ENCODE measurements at places on chromosomes 16 and 17.

DNA sequence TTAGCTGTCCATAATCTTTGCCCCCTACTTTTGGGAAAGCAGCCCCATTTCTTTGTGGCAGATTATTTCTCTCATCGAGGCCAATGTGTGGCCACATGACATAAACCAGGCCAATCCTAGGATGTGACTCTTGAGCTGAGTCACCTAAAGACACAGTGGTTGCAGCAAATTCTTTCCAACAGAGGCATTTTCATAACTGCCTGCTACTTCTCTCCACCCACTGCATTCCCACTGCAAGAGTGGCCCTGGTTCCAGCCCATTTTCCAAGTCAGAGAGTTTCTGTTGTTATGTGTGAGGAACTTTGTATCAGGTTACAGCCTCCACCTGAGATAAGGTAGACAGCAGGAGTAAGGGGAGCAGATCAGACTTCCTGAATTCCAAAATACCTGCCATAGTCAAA is 195.2 kb downstream of the RGS9 start:
- DNase-seq: no peak

GRCh38 chr16:81259916-81260315 is 21.4 kb downstream of the BCO1 start:
- DNase-seq: no peak

- DNase-seq: no peak
Measured at GRCh38 chr16:630249-630814, 453 bp upstream of the WFIKKN1 start.

GRCh38 chr17:28953444-28954118 is 2.3 kb upstream of the PHF12 start:
- no peak for DNase-seq

GRCh38 chr17:30524847-30525246 is 47.6 kb downstream of the GOSR1 start:
- DNase-seq: no peak

GRCh38 chr17:71084219-71084618 is 914.9 kb downstream of the KCNJ2 start:
- peak; percentile 30 for DNase-seq

- DNase-seq: no peak
Measured at GRCh38 chr16:87076331-87076949, 240.8 kb downstream of the C16orf95 start.

GRCh38 chr17:72575542-72576233 is 454.9 kb downstream of the SOX9 start:
- no peak for DNase-seq

GRCh38 chr17:4591529-4591928 is 7.2 kb downstream of the SMTNL2 start:
- no peak for DNase-seq

GRCh38 chr17:73625006-73625405 is 19.2 kb downstream of the SDK2 start:
- DNase-seq: no peak

DNA sequence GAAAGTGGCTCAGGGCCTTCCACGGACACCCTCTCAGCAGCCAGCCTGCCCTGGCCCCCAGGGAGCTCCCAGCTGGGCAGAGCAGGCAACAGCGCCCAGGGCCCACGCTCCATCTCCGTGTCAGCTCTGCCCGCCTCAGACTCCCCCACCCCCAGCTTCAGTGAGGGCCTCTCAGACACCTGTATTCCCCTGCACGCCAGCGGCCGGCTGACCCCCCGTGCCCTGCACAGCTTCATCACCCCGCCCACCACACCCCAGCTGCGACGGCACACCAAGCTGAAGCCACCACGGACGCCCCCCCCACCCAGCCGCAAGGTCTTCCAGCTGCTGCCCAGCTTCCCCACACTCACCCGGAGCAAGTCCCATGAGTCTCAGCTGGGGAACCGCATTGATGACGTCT is 48.3 kb upstream of the LGALS9 start:
- no peak for DNase-seq

DNA sequence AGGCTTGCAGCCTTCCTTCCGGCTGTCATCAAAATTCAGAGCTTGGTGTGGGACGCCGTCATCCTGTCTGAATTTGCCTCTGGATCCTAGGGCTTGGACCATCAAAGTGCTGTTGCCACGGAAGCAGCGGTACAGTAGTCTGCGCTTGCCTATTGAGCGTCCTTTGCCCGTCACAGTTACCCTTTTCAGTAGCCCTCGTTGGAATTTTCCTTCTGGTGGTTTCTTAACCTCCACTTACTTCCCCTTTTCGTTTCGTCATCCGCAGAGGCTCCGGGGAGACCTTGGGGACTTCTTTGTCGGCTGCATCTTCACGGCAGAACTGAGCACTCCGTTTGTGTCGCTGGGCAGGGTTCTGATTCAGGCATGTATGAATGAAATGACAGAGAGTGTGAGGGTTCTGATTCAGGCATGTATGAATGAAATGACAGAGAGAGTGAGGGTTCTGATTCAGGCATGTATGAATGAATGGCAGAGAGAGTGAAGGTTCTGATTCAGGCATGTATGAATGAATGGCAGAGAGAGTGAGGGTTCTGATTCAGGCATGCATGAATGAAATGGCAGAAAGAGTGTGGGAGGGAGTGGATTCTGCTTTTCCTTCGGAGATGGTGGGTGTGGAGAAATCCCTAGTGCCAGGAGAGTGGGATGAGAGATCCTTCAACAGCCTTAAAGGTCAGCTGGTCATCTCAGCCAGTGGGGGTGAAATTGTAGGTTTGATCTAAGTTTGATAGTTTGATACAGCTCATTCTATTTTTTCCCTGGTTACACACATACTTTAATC is 8.0 kb downstream of the TLCD3A start:
- DNase-seq: no peak

- DNase-seq: no peak
Measured at GRCh38 chr17:60165971-60166370, 16.2 kb downstream of the CA4 start.

- DNase-seq: peak; percentile 26
Measured at GRCh38 chr17:19319771-19320505, 42.6 kb downstream of the B9D1 start.

DNA sequence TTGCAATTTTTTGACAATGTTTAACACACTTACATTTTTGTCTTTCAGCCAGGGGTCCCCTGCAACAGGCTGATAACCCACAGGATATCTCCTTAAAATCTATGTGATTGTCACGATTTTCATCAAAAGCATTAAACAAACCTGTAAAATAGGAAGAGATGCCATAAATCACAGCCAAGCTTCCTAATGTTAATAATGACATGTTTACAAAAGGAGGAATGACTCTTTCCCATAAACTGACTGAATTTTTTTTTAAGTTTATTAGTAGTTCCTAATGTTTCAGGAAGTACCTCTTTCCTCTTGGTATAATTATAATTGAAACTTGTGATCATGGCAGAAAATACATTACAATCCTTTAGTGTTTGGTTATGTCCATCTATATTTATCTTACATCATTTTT is 119.6 kb downstream of the CA4 start:
- DNase-seq: no peak

- DNase-seq: no peak
Measured at GRCh38 chr17:68850749-68851510, 104.3 kb downstream of the ABCA8 start.

DNA sequence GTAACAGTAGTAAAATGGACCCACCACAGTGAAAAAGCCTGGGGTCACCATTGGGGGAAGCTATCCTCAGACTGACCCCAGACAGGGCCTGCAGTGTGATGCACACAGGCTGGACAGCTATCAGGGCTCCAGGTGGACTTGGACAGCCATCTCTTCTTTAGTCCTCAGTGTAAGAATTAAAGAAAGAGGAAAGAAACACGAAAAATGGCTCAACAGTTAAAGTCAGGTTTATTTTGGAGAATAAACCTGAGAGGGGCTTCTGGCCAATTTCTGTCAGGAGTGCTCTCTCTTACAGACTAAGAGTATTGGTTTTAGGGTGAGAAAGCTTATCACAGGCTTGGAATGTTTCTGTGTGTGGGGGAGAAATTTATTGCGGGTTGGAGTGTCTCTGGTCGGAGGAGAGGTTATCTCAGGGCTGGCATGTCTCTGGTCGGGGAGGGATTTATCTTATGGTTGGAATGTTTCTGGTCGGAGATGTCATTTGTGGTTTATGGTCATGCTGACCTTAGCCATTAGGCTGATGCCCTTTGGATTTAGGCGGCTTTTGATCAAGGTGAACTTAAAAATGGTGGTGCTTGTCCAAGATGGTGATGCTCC is 10.8 kb upstream of the B4GALNT2 start:
- no peak for DNase-seq

DNA sequence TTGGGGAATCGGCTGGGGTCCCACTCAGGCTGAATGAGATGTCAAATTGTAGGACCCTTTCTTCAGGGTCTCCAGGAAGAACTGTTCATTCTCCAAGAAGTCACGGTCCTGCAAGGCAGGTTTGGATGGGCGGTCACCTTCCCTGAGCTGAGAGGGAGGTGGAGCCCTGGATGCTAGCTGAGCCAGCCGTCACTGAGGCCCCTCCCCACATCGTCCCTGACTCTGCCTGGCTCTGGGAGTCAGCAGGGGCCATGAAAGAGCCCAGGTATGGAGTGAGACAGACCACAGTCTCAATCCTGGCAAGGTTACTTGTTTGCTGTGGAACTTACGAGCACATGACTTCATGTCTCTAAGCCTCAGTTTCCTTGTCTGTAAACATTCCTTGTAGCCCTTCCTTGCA is 6.0 kb upstream of the MRPL38 start:
- no peak for DNase-seq

DNA sequence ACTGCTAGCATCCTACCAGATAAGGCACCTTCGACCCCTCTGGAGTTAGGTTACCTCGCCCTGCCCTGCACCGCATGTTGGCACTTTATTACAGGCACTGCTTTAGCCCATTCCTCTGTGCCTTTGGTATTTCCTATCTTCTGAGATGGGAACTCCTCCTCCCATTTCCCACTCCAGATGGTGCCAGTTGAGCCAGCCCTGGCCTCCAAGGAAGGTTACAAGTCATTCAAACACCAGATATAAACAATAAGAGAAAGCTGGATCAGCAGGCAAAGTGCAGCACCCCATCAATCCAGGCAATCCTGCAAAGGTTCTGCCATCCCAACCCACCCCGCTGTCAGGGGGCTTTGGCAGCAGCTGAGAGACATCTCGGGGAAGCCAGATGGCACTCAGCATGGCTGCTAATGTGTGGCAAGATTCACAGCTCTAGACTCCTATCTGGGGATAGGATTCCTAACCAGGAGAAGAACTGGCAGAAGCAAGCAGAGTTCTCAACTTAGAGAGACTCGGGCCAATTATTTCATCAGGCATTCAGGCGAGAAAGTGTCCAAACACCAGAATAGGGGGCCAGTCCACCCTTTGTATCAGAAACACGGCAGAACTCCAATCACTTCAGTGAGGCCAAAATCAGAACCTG is 113.0 kb downstream of the COPRS start:
- no peak for DNase-seq

DNA sequence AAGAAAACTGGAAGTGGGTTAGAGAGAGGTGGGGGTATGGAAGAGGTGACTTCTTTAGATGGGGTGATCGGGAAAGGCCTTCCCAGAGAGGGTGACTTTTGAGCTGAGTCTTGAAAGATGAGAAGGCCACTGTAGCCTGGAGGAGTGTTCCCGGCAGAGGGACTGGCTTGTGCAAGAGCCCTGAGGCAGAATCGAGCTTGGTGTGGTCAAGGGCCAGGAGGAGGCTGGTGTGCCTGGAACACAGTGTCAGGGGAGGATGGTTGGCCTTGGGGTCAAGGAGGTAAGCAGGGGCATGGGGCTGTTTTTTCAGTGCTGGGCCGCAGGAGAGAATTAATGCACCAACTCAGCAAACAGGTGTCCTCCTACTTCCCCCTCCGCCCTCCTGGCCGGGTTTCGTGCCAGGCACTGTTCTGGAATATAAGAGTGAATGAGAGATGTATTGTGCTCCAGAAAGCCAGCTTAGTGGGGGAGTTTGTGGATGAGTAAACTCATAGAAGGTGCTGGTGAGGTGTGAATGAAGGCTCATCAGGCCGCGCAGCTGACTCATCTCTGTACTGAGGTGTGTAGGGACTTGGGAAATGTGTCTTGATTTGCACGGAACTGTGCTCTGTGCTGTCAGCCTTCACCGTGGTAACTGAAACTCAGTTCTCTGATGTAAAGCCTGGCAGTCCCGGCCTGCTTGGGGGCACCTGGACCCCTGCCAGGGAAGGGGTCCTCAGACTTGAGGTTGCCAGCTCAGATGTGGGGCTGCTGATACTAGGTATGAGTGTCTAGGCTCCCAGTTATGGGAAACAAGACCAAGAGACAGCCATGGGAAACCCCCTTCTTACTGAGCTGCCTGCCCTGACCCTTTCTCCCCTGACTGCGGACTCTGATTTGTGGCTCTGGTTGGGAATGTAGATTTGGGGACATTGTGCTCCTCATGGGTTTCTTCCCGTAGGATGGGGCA is 15.3 kb downstream of the KSR1 start:
- DNase-seq: no peak

- DNase-seq: no peak
Measured at GRCh38 chr16:87692176-87692575, 73.6 kb downstream of the KLHDC4 start.

DNA sequence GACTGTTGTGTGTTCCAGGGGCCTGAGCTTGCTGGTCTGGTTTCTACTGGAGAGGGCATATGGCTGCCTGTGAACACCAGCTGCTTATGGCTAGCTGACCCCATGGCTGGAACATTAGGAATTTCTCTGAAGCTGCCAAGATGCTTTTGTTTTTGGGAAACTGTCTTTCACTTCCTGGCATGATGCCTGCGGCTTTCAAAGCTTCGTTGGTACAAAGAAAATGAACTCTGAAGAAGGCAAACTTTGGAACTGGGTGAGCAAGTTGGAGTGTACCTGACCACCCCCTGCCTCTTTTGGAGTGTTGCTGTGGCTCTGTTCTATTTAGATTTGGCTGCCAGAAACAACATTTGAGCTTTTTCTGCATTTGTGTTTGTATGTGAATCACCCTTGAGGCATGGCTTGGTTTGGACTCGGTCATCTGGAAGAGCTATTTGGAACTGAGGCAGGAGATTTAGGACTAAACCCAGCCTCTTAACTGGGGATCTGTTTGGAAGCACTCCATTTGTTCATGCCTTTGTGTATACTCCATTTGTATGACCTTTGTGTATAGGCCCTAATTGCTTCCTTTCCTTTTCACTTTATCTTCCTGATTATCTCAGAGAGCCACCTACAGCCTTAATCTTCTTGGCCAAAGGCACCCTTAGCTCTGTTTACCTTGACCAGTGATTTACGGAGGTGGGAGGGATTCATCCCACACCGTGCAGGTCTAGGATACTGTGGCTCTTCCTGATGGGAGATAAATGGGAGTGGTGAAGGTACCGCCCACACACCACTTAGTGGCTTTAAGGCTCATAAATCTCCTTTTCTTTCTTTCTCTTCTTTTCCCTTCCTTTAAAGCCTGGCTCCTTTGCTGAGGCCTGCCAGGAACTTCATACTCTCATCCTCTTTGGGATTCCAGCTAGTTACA is 7.3 kb upstream of the CPHXL start:
- no peak for DNase-seq

GRCh38 chr17:77721846-77722160 is 236.7 kb upstream of the TNRC6C start:
- DNase-seq: no peak

Measured in lower lobe of right lung (tissue), 2 donors.